ENCODE measurements at places on chromosomes 4 and X.

DNA sequence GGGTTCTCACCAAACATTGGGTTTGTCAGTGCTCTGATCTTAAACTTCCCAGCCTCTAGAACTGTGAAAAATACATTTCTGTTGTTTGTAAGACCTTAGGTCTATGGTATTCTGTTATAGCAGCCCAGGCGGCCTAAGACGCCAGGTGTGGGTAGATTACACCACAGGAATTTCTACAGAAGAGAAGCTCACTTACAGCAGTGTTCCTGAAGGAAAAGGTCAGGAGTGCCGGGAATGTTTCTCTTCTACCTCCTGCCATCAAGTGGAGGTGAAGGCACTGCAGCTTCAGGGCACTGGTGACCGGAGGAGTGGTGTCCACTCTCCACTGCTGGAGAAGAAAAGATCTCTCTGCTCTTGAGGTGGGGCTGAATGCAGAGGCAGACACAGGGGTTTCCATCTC, 45.7 kb downstream of the FHDC1 start:
- no peak for DNase-seq

DNA sequence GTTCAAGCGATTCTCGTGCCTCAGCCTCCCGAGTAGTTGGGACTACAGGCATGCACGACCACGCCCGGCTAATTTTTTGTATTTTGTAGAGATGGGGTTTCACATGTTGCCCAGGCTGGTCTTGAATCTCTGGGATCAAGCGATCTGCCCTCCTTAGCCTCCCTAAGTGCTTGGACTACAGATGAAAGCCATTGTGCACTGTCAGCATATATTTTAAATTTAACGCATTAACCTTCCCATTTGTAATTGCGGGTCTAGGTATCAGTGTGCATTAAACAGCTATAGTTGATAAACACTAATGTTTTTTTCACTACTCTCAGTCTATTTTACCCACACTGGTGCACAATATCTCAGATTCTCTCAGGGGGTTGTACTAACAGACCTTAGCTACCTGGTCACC, 1930.8 kb downstream of the C4orf33 start:
- no peak for DNase-seq

DNA sequence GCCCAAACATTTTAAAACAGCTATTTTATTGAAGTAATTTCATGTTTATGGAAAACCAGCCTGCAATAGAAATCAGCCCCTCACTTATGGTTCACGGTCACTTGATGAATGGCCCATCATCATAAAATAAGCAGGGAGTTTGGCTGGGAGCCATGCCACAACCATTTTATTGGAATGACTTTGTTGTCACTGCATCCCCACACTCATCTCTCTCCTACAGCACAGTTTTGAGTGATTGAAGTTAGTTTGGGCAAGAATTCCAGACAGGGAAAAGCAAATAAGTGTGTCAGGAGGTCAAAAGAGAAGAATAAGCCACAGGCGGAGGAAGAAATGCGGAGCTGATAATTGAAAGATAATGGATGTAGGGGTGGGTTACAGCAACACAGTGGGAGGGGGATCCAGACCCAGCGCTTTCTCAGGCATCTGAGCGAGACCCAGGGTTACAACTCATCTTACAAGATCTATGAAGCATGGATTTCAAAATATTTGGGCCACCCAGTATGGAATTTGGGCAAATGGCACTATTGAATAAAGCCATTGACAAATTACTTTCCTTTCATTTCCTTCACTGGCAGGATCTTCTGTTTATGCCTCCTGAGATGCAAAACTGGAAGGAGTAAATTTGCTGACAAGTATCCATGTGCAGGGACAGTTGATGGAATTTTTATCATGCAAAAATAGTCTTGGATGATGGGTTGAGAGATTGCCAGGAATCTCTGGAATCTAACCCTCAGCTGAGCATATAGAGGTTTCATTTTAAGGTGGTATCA, 100.8 kb downstream of the SHROOM3 start:
- peak; percentile 30 for DNase-seq

GRCh38 chr4:100289946-100290345, 99.7 kb upstream of the DDIT4L start:
- no peak for DNase-seq

- DNase-seq = no peak
These were observed 39.4 kb upstream of the IRF2 start for GRCh38 chr4:184513802-184514120.

DNA sequence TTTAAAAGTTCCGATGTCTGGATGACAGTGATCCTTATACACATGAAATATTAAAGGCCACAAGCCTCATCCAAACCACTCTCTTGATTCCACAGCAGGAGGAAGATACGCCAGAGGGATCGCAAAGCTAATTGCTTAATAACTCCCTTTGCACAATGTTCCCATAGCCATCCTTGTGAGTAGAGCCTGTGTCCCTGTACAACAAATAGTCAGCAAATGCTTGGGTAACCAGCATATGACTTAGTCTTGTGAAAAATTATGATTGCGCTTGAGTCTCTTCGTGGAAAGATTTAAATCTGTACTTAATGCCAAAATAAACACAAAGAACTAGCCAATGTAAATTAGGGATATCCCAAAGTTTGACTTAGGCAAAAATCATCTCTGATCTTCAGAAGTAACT, 31.5 kb downstream of the SLC9A7 start:
- DNase-seq = no peak
